NCI-H774 (cell line): ENCODE measurements at places on chromosomes 3 and 15.

DNA sequence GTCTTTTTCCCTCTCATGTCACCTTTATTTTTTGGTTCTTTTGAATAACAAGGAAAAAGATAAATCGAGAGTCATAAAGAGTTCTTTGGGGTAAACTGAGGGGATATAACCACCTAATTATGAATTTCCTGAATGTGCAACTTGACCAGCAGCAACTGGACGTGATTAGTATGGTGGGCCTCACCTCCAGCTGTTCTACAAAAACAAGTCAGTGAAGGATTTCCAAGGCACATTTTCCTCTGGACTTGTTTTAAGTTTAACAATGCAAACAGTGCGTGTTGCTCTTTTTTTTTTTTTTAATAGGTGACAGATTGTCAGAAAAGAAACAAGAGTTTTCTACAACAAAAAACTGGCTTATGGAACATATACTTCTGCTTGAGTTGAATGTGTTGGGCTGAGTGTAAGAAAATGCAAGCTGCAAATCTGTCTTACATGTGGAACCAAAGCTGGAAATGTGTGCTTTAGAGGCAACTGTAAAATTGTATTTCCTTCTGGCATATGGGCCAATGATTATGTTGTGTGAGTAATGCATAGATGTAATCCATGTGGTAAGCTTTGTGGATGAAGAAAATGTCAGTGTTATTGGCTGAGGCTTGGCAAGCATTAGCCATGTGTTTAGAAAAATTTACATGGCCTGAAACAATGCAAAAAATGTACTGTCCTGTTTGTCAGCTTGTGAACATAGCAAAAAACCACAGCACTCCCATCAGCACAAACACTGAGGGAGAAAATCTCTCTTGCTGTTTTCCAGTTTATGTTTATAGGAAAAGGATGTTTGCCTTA lies 44.5 kb upstream of the FNDC3B start:
- DNase-seq: no peak

- DNase-seq: no peak
Measured at GRCh38 chr3:10581251-10581650, 75.9 kb upstream of the ATP2B2 start.

DNA sequence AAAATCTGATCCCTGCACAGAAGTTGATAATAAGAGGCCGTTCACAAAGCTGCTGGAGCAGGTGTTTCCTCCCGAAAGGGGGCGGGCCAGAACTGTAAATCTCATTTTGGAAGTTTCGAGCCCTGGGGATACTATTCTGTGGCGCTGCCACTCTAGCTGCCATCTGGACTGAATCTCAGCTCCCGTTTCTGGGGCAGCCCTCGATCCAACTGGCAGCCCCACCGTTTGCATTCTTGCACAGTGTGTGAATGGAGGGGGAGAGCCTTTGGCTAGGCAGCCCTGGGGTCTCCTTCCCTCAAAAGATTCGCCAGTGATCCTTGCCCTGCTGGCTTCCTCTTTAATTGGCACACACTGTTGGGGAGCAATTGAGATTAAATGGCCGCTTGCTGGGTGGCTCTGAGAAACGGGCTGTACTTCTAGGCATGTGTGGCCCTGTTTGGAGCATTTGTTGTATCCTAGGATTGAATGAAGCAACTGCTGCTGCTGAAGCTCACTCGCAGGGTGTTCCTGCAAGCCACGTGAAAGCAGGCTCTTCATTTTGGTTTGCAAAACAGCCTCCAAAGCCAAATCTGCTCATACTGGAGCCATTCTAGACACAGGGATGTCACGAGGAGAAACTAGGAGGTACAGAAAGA lies 57.2 kb upstream of the TOPAZ1 start:
- DNase-seq: no peak

DNA sequence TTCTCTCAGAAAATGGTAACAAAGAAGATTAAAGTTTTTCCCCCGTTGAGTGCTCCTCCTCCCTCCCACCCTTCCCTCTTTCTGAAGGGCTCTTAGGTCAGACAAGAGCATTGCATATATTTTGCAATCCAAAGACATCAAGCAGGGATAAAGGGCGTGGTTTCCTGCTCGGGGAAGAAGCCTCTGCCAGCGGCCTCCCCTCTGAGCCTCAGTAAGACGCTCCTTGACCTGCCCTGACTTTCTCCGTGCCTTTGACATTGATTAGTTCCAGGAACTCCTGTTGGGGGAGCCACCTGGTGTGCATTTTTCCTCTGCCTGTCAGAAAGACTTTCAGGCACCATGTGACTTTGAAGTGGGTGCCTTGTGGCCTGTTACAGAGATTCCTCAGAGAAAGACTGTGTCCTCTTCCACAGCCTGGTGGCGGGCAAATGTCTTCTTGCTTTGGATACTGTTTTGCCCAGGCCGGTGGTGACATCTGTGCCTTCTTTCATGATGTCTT lies 87.2 kb upstream of the TBL1XR1 start:
- no peak for DNase-seq

DNA sequence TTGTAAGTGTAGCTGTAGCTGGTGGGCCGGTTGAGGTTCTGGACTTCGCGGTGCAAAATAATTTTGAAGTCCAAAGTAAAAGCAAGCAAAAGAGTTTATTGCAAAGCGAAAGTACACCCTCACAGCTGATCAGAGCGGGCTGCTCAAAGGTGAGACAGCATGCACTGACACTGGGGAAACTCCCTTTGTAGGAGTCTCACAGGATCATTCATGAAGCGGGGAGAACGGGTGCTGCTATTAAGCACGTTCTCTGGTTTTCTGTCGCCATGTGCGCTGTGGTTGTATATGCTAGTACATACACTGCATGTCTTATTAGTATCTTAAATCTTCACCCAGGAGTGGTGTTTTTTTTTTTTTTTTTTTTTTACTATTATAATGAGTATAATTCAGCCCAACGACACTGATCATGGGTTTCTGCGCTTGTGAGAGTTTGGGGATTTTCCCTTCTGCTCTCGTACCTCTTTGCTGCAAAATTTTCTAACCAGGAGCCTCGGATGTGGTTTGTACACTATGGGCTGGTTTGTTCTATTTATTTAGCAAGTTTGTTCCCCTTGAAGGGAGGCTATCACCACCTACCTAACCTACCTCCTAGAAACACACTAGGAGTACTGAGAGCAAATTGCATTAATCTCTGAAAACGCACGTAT lies 1.4 kb upstream of the AP4E1 start:
- DNase-seq: no peak
